ENCODE measurements at places on chromosomes 4 and X. TPM values are rescaled to one million over a fixed set of nuclear protein-coding genes. Genes with fewer than 3 reads are reported as not detected.

GRCh38 chr4:84481860-84482245, 17.2 kb downstream of the NKX6-1 start:
- DNase-seq: no peak

GRCh38 chrX:122770581-122770980, 413.5 kb upstream of the GRIA3 start:
- DNase-seq: no peak

DNA sequence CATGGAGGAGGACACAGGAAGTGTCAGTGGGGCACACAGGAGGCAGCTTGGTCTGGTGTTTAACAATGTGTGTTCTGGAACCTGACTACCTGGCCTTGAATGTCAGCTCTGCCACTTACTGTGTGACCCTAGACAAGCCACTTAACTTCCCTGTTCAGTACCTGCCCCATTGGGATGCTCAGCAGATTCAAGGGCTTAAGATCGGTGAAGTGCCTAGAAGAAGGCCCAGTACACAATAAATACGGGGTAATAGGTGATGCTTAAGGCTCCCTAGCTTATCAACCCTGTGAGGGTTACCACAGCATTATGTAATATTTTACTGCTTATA, 1.6 kb upstream of the CHIC2 start:
- no peak for DNase-seq

DNA sequence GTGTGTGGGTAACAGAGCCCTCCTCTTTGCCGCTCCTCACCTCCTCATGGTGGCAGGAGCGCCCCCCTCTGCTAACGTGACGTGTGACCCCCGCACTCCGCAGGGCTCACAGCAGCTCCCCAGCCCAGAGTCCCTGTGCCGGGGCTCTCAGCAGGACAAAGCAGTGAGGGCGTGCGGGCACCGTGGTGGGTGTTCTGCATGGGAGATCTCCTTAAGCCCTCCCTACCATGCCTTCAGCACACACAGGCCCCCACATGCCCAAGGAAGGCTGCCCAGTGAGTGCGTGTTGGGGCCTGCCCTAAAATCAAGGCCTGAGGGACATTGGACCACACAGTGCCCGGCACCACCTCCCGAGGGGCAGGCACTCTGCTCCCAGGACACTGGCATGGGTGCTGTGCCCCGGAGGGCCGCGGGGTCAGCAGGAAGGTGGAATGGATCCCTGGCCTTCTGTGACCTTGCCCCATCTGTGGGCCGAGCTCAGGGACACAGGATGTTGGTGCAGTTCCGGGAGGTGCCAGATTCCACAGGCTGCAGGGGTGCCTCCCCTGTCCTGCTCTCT, 10.1 kb downstream of the PSAPL1 start:
- no peak for DNase-seq

The SLIT2 gene
- polyA plus RNA-seq: 29.2 TPM

The TAB3 gene
- polyA plus RNA-seq: 17.4 TPM

The ZNF630 gene
- 1.5 TPM for polyA plus RNA-seq

The NKX6-1 gene
- not detected for polyA plus RNA-seq
